ENCODE measurements at places on chromosomes 4 and X. TPM values are rescaled to one million over a fixed set of nuclear protein-coding genes. Genes with fewer than 3 reads are reported as not detected.

DNA sequence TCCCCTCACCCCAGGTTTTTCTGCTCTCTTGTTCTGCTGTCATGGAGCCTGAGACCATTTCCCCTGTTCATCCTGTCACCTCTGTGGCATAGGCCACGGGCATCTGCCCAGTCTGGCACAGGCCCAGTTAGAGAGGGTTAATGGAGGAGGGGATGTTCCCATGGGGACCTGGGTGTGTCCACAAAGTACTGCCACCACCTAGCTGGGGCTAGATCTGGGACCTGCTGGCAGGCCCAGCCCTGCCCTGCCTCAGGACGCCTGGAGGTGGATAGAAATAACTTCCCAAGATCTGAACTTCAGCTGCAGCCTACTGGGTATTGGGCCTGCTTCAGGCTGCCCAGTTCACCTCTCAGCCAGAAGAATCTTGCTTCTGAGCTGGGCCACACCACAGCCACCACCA is 13.5 kb downstream of the EFNB1 start:
- DNase-seq, result no peak
- H3K4me3 ChIP-seq, result no peak overlapping the region
- peaks cover 35% of the 10 kb centered on the region for H3K36me3 ChIP-seq
- H3K4me1 ChIP-seq, result peaks cover 16% of the 10 kb centered on the region
- H3K27me3 ChIP-seq, result no peaks in the 10 kb centered on the region

GRCh38 chr4:139934057-139934707 is 219.8 kb downstream of the MAML3 start:
- H3K36me3 ChIP-seq, result no peaks in the 10 kb centered on the region
- no peaks in the 10 kb centered on the region for H3K27me3 ChIP-seq
- no peak for DNase-seq
- H3K4me3 ChIP-seq, result no peak overlapping the region
- H3K27ac ChIP-seq, result no peak overlapping the region
- H3K4me1 ChIP-seq, result peaks cover 6% of the 10 kb centered on the region

- no peak overlapping the region for H3K27ac ChIP-seq
- H3K4me3 ChIP-seq, result no peak overlapping the region
- no peaks in the 10 kb centered on the region for H3K36me3 ChIP-seq
Measured at GRCh38 chr4:148170408-148171365, 271.5 kb downstream of the NR3C2 start.

DNA sequence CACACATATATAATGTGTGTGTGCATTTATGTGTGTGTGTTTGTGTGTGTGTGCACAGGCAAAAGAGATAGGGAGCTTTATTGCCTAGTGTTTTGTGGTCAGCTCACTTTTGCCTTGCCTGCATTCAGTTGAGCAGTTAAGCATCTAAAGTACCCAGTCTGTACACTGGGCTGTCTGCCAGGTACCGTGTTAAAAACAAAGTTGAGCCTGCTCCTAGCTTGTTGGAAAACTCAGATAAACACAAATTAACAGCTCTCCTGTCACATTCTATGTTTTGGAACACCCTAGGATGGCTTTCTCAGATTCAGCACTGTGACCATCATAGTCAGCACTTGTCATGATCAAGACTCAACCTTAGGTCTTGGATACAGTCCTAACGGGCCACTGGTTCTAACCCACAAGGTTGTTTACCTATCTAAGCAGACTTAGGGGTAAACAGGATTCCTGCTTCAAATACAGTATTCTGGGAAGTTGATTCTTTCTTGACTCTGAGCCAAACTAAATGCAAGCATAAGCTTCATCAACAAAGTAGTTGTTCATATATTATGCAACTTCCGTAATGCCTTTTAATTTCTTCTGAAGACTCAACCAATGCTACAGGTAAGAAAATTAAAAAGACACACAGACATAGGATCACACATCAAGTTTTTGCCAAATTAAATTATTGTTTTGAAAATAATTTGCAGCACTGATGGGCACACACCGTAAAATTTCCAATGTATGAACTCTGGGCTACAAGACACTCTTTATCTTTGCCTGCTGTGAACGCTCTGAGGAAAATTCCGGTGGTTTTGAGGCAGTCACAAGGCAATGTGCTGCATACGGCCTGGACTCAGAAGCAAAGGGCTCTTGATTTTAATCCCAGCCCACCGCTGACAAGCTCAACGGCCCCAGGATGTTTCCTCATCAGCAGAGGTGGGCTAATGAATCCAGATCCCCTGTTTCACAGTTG is 11.3 kb upstream of the CD99 start:
- H3K27me3 ChIP-seq, result no peaks in the 10 kb centered on the region
- no peak for DNase-seq
- no peak overlapping the region for H3K27ac ChIP-seq
- H3K4me3 ChIP-seq, result no peak overlapping the region

GRCh38 chr4:73690051-73690738 is 50.2 kb upstream of the CXCL8 start:
- no peaks in the 10 kb centered on the region for H3K36me3 ChIP-seq
- DNase-seq, result no peak
- H3K4me1 ChIP-seq, result no peaks in the 10 kb centered on the region
- no peak overlapping the region for H3K4me3 ChIP-seq

- no peaks in the 10 kb centered on the region for H3K4me1 ChIP-seq
- no peaks in the 10 kb centered on the region for H3K36me3 ChIP-seq
- no peaks in the 10 kb centered on the region for H3K27me3 ChIP-seq
- no peak overlapping the region for H3K27ac ChIP-seq
Measured at GRCh38 chr4:4341861-4342650, 44.8 kb upstream of the NSG1 start.

DNA sequence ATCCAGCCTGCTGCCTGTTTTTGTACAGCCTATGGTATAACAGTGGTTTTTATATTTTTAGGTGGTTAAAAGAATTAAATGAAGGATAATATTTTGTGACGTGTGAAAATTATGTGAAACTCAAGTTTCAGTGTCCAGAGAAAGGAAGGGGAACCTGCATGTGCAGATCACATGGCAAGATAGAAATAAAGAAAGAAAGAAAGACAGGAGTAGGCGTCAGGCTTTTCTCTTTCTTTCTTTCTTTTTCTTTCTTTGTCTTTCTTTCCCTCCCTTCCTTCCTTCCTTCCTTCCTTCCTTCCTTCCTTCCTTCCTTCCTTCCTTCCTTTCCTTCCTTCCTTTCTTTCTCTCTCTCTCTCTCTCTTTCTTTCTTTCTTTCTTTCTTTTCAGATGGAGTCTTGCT is 42.0 kb upstream of the HUWE1 start:
- H3K4me1 ChIP-seq, result no peaks in the 10 kb centered on the region
- H3K36me3 ChIP-seq, result no peaks in the 10 kb centered on the region
- no peak overlapping the region for H3K27ac ChIP-seq
- no peaks in the 10 kb centered on the region for H3K27me3 ChIP-seq
- no peak overlapping the region for H3K4me3 ChIP-seq

DNA sequence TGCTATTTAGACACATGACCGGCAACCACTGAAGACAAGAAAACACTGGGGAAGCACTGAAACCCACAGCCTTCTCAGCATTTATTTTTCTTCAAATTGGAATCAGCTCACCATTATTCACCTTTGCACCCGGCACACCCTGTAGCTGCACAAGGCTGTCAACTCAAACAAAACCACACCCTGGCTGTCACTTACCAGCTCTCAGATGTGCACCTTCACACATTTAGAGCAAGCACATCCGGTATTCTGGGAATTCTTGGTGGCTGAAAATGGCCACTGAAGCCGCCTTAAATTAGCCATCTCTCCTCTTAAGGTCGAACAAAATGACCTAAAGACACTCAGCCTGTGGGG is 5.9 kb downstream of the ZFYVE28 start:
- no peak overlapping the region for H3K4me3 ChIP-seq
- H3K4me1 ChIP-seq, result peaks cover 47% of the 10 kb centered on the region
- H3K27me3 ChIP-seq, result no peaks in the 10 kb centered on the region
- DNase-seq, result no peak

GRCh38 chr4:110485452-110485851 is 9.5 kb downstream of the ENPEP start:
- no peak overlapping the region for H3K4me3 ChIP-seq
- H3K27me3 ChIP-seq, result no peaks in the 10 kb centered on the region
- no peak for DNase-seq
- no peaks in the 10 kb centered on the region for H3K36me3 ChIP-seq

- H3K36me3 ChIP-seq, result no peaks in the 10 kb centered on the region
- no peaks in the 10 kb centered on the region for H3K27me3 ChIP-seq
- DNase-seq, result no peak
- H3K27ac ChIP-seq, result no peak overlapping the region
- no peaks in the 10 kb centered on the region for H3K4me1 ChIP-seq
- no peak overlapping the region for H3K4me3 ChIP-seq
Measured at GRCh38 chr4:21768349-21769310, 179.9 kb downstream of the KCNIP4 start.

ART3 gene
- not detected for total RNA-seq

MGAT4D gene
- 0.79 TPM for total RNA-seq

DRD5 gene
- total RNA-seq, result not detected

SOX3 gene
- not detected for total RNA-seq

RXFP1 gene
- total RNA-seq, result 3.5 TPM

All from upper lobe of left lung (tissue), 6 donors.